ENCODE measurements at places on chromosomes 4 and X.

- DNase-seq: no peak
These were observed 149.4 kb upstream of the KLF3 start for GRCh38 chr4:38514465-38515146.

DNA sequence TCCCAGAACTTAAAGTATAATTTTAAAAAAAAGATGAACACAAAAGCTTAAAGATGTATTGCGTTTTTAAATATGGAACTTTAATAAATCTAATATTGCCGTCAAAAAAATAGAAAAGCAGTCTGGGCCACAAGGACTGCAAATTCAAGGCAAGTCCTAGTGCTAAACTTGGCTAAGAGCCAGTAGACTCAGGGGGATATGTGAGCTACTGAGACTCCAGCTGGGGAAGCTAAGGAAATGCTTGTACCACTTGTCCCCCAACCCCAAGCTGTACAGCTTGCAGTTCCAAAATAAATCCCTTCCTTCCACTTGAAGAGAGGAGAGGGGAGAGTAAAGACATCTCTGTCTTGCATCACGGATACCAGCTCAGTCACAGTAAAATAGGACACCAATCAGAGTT is 290.8 kb upstream of the FGF13 start:
- no peak for DNase-seq

DNA sequence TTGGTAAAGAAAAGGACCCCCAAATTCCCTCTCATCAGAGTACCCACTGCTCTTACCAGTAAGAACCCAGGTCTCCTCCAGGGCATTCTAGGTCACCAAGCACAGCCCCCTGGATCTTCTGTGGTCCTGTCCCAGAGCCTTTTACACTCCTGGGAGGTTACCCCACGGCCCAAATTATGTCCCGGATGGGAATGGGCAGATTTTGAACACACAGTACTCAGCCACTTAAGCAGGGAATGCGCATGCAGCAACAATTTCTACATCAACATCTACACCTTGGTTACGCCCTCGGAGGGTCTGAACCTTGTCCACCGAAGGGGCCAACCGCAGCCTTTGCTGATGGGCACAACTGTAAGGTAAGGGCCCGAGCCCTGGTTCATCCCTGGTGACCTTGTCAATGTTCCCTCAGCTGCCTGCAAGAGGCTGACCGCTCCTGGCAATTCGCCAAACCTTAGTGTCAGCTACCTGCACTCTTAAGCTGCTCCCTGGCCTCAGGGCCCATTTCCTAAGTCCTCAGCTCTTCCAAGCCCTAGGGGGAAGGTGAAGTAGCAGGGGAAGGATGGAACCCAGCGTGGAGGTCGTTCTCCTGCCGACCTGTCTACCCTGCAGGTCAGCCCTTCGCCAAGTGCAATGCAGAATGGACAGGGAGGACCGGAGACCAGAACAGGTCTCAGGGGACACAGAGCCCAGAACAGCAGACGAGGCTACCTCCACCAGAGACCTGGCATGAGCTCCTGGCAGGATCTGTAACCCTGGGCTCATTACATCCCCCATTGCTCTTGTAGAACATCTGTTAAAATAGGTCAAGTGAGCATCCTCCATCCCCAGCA is 5.9 kb downstream of the TIMP1 start:
- DNase-seq: no peak

DNA sequence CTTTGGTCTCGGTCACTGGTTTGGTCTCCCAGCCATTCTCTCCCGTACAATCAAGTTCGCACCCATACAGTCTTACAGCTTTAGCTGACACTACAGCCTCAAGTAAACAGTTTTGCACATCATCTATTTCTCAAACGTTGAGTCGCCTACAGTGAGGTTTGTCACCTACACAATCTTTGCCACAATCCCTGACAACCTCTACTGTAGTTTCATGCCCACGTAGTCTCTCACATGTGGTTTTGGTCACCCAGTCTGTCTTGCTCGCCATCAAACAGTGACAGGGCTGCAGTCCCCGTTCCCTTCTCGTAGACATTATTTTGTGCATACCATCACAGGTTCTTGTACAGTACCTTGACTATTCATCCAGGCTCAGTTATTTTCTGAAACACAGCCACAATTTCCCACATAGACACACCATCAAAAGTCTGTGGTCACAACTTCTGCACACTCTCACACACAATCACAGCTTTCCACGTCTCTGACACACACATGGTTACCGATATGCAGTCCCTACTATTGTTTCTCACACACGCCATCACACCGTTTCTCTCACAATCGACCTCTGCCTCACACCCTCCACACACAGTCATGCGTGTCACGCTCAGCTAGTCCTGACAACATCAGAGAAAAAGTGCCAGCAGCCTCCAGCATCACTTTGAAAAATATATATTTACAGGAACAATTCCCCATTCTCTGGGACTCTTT is 5.3 kb upstream of the CFP start:
- no peak for DNase-seq

DNA sequence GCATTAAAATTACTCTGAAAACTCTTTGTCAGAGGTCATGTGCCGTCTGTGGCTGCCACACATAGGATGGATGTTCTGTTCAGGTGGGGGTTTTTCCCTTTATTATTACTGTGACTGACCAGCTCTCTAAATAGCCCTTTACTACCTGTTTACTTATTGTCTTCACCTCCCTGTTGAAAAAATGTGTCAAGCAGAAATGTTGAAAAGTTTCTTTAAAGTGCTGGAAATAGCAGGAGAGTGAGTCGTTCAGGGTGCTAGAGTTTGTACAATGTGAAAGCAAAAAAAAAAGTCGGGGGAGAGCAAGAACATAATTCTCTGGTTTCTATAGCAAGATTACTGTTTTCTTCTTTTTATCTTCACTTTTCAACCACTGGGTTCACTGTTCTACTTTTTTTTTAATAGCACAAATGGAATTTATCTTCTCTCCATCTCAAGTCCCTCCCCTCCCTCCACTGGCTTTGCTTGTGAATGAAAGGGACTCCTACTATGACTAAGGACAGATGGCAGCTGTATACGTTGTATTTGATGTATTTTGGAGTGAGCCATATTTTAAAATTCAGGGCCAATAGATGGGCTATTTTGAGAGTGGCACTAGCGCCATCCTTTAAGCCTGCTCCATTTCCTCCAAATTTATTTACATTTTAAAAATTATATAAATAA is 33.3 kb downstream of the ARX start:
- DNase-seq: no peak

GRCh38 chrX:68018248-68019203 is 414.8 kb downstream of the OPHN1 start:
- no peak for DNase-seq

DNA sequence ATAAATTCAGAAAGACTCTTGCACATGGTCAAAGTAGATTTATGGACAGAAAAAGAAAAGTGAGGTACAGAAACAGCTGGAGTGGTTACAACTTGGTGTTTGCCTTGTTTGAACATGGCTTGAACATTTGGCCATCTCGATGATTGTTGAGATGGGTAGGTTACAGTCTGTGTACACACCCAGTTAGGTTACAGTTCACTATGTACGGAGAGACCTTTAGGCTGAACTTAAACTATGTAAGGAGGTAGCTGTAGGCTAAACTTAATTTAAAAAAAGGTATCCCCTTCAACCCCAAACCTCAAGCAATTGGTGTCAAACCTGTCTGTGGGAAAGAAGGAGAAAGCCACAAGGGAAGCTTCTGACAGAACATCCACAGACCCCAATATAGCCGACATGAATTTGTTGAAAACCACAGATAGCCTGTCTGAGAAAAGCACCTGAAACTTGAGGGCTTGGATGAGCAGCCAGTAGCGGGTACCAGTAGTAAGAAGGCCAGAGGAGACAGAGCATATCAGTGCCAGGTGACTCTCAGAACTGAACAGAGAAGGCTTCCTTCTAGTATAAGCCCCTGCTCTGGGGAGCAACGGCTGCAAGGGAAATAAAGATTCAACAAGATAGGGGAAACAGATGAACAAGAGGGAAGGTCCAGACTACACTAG is 247.9 kb upstream of the GALNTL6 start:
- no peak for DNase-seq

GRCh38 chrX:138723301-138723700 is 11.8 kb upstream of the FGF13 start:
- no peak for DNase-seq

- DNase-seq: peak; percentile 69
These were observed 8.3 kb downstream of the SPATA18 start for GRCh38 chr4:52059372-52059771.

- no peak for DNase-seq
These were observed 1108.2 kb downstream of the PCDH18 start for GRCh38 chr4:136424052-136424451.

- no peak for DNase-seq
These were observed 81.7 kb downstream of the ALPK1 start for GRCh38 chr4:112378858-112379257.

DNA sequence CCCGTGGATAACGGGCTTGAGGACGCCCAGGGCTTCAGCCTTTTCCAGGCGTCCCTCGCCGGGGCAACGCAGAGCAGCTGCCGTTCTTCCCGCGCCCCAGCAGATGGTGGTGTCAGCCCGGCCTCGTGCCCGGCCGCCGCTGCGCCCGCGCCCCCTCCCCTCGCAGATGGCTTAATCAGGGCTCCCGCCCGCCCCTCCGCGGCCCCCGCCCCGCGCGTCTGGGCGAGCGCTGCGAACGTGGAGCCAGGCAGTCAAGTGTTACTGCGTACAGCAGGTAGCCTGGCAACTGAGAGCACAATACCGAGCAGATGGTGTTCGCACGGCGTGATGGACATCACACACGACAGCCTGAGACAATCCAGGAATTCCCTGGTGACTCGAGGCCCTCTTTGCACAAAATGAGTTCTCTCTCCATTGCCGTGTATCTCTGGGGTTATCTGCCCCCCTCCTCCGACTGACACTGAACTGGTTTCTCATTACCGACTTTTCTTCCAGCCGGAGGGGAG is 69.3 kb downstream of the MGST2 start:
- peak; percentile 77 for DNase-seq

DNA sequence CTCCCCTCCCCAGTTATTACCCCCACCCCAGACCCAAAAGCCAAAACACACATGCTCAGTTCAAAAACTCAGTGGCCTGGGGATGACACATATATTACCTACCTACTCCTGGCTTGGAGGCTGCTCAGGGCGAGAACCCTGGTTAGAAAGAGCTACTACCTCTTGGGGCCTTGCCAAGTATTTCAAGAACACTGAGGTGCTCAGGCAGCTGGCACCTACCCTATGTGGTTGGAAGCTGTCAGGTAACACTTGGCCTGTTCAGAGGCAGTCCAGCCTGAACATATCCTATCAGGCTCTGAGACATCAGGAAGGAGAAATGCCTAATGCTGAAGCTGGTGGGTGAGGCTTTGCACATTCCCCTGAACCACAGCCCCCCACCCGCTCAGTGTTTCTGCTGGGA is 4.9 kb downstream of the BCAP31 start:
- DNase-seq: no peak

DNA sequence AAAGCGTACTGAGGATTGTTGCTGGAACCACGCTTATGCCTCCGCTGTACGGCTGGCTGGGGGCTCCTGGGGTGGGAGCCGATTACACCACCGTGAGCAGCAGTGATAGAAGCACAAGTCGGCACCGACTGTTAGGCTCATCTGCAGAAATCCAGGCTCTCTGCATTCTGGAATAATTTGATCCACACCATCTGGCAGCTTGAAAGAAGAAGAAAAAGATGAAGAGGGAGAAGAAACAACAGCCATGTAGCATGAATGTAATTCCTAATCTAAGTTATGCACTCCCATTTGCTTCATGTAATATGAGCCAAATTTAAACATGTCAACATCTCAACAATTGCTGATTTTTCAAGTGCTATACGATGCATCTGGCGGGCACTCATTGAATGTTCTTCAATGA is 84.6 kb upstream of the DHX15 start:
- DNase-seq: no peak

GRCh38 chr4:177921715-177922114 is 479.5 kb upstream of the AGA start:
- DNase-seq: no peak

DNA sequence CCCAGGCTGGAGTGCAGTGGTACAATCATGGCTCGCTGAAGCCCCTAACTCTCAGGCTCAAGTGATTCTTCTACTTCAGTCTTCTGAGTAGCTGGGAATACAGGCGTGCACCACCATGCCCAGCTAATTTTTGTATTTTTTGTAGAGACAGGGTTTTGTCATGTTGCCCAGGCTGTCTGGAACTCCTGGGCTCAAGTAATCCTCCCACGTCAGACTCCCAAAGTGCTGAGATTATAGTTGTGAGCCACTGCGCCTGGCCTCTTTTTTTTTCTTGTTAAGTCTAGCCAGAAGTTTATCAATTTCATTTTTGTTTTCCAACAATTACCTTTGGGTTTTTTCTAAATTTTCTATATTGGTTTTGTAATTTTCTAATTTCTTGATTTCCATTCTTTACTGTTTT is 100.6 kb downstream of the GC start:
- no peak for DNase-seq

DNA sequence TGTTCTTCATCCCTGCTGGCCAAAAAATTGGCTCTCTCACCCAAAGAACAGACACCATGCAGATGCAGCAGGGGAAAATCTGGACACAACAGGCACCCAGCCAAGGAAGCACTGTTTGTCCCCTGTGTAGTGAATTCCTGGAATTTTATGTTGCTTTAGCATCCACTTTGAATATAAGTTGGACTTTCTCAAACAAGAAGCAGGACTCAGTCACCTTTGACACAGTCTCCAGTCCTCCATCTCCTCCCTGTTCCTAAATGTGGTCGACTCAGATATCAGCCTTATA is 11.8 kb downstream of the ZNF182 start:
- no peak for DNase-seq

DNA sequence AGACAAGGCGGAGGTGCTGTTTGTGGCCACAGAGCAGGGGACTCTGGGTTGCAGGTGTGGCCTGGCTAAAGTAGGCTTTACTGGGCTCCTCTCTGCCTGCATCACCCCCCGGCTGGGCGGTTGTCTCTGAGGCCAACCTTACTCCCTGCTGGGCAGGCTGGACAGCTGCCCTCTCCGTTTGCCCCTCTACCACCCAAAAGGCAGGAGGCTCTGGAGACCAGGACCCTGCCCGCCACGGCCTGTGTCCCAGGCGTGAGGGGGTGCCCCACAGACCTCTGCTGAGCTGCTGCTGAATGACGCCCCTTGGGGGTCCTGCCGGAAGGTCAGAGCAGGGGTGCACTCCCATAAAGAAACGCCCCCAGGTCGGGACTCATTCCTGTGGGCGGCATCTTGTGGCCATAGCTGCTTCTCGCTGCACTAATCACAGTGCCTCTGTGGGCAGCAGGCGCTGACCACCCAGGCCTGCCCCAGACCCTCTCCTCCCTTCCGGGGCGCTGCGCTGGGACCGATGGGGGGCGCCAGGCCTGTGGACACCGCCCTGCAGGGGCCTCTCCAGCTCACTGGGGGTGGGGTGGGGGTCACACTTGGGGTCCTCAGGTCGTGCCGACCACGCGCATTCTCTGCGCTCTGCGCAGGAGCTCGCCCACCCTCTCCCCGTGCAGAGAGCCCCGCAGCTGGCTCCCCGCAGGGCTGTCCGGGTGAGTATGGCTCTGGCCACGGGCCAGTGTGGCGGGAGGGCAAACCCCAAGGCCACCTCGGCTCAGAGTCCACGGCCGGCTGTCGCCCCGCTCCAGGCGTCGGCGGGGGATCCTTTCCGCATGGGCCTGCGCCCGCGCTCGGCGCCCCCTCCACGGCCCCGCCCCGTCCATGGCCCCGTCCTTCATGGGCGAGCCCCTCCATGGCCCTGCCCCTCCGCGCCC is 920 bp downstream of the HTT-AS start:
- DNase-seq: no peak

Data from inflammatory macrophage treated with lipopolysaccharide for 1 hour (primary cell).